Inflammatory macrophage treated with lipopolysaccharide for 1 hour (primary cell): ENCODE measurements at places on chromosomes 5 and 9.

DNA sequence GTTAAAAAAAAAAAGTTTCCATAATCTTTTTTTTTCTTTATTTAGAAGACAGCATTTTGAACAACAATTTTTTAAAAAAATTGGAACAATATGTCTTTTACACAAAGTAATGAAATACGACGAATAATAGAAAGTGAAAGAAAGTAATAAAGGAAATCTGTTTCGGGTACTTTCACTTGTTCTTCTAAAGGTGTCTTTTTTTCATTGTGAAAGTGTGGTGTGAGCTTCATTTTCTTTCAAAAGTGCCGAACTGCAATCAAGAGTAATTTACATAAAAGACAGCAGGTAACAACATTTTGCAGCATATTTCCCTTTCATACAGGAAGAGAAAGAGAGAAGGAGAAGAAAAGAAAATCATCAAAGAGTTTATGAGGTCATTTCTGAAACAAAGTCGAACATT, 159.7 kb upstream of the CDH12 start:
- no peak for DNase-seq

- no peak for DNase-seq
These were observed 9.7 kb downstream of the ICE1 start for GRCh38 chr5:5432020-5432707.

DNA sequence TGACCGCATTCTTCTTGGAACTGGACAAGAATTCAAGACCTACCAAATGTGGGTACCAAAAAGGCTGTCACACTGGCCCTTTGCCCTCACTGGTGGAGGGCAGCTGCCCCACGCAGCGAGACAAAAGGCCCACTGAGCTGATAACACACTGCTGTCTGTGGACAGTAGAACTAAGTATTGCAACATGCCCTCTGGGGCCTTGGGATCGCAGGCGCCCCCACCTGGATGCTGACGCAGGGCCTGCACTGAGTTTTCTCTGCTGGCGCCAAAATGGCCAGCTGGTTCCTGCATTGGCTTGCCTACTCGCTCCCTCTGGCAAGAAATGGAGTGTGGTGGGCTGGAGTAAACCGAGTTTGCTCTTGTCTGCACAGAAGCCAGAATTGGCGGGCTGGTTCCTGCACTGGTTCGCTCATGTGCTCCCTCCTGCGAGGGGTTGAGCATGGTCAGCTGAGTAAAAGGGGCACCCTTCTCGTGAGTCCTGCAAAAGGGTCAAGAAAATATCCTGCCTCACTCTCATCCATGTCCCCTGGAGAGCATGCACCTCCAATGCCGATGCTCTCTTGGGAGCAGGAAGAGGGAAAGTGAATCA, 55.7 kb downstream of the NXNL2 start:
- DNase-seq = no peak

- no peak for DNase-seq
These were observed 31.5 kb upstream of the INSYN2B start for GRCh38 chr5:170011751-170012150.

DNA sequence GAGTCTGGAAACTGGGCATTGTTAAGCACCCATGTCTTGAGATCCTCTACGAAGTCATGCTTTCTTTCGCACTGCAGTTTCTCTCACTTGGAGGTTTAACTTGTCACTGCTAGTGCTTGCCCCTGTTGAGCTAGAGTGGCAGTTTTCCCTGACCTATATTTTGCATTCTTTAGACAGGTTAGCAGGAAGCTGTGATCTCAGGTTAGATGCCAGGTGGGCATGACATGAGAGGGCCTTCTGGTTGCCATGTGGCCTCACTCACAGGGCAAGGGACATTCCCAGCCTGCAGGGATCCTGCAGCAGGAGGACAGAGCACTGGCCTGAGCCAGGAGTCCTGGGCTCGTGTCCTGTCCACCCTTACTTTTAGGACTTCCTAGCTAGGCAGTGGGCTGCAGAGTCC, 28.6 kb downstream of the SLC36A1 start:
- no peak for DNase-seq

DNA sequence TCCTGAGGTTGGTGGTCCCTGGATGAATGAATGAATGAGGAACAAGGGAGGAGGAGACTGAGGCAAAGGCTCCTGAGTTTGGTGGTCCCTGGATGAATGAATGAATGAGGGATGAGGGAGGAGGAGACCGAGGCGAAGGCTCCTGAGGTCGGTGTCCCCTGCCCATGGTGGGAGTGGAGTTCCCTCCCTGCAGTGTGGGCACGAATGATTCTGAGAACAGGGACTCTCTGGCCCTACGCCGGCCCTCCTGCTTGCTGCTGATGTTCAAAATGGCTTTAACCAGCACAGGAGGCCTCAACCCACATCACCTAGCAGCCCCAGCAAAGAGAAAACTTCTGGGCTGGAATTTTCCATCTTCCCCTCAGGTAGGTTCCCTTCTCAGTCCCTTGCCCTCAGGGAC, 377.8 kb downstream of the IRX2 start:
- DNase-seq = no peak

GRCh38 chr5:9625286-9625685, 4.9 kb downstream of the TAS2R1 start:
- DNase-seq = no peak

- DNase-seq = no peak
These were observed 12.7 kb downstream of the C9orf153 start for GRCh38 chr9:86246752-86247161.

- DNase-seq = no peak
These were observed 6.2 kb downstream of the SLC6A18 start for GRCh38 chr5:1231354-1231905.

DNA sequence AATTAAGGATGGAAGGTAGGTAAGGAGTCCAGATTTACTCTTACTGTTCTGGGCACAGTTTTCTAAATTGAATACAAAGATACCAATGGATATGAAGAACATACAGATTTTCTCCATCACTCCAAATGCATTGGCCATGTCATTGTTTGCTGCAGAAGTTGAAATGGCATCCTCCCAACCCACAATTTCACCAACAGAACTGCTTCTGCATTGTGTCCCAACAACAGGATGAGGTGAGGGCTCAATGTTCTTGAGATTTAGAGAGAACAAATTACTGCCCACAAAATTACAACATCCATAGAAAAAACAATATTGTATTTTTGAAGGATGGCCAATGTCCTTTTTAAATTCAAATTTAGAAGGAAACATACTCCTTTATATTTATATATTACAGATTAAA, 88.9 kb downstream of the NUDT12 start:
- DNase-seq = no peak

DNA sequence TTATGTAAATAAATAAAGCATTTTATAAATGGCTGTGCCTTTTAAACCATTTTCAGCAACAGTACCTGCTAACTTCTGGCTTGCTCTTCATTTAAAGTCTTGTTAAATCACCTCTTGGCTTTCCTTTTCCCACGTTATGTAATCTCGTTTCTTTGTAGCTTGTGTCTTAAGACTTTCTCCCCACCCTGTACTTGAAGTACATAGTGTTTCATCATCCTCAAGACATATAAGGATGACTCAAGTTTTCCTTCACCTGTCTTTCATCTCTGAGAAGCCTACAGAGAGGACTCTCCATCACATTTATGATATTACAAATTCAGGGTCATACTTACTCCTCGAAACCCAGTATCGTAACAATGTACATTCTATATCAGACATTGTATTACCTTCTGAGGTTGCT, 33.9 kb downstream of the PRELID2 start:
- DNase-seq = no peak

- no peak for DNase-seq
These were observed 6.4 kb downstream of the TLE4 start for GRCh38 chr9:79577969-79578723.

DNA sequence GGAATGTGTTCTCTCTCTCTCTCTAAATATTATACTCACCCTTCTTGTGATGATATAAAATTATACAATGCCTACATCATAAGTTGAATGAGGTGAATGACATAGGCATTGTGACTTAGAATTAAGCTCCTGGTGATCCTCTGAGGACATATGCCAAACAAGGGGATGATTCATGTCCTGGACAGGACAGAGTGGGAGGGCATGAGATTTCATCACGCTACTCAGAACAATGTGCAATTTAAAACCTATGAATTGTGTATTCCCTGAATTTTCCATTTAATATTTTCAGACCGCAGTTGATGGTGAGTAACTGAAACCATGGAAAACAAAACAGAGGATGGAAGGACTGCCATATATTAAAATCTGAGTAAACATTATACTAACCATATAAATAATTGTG, 782.2 kb upstream of the NUDT12 start:
- DNase-seq = peak; percentile 2

DNA sequence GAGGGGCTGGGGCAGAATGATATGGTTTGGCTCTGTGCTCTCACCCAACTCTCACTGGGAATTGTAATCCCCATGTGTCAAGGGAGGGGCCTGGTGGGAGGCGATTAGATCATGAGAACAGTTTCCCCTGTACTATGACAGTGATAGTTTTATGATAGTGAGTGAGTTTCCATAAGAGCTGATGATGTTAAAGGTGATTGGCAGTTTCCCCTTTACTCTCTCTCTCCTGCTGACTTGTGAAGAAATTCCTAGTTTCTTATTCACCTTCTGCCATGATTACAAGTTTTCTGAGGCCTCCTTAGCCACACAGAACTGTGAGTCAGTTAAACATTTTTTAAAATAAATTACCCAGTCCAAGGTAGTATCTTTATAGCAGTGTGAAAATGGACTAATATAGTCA, 120.4 kb upstream of the CDH9 start:
- DNase-seq = no peak
